A549 treated with RU486 at 1 μM for 4 hours (cell line): ENCODE measurements at places on chromosomes 5 and 9. TPM values are rescaled to one million over a fixed set of nuclear protein-coding genes. Genes with fewer than 3 reads are reported as not detected.

Gene CXCL14
- total RNA-seq = 0.07 to 0.14 TPM (median 0.07 TPM) in 3 of 5 replicates, not detected in the others

Gene SLC36A2
- not detected in 5 replicates for total RNA-seq

Gene ACTBL2
- total RNA-seq = 0.06 to 0.07 TPM in 2 of 5 replicates, not detected in the others

Gene PCDHGA7
- total RNA-seq = 0.67 to 1.1 TPM (median 0.88 TPM) in 5 replicates

Gene CDC20B
- total RNA-seq = 0.05 to 0.11 TPM (median 0.09 TPM) in 3 of 5 replicates, not detected in the others

Gene ADCY2
- total RNA-seq = not detected in 5 replicates

Gene FGFR4
- 15.9 to 24.1 TPM (median 23.2 TPM) in 5 replicates for total RNA-seq

Gene TNFSF8
- 0.22 TPM in 1 of 5 replicates, not detected in the others for total RNA-seq

Gene AMBP
- total RNA-seq = 5.9 to 8.9 TPM (median 7.7 TPM) in 5 replicates

Gene NPR3
- total RNA-seq = 14.8 to 22.0 TPM (median 20.2 TPM) in 5 replicates

Gene SLC25A2
- total RNA-seq = not detected in 5 replicates

Gene NR5A1
- 0.03 to 0.05 TPM in 2 of 5 replicates, not detected in the others for total RNA-seq

Gene FOXD4L6
- total RNA-seq = 0.11 TPM in 1 of 5 replicates, not detected in the others

Gene MYOT
- total RNA-seq = not detected in 5 replicates

Gene ZNF484
- 1.4 to 3.3 TPM (median 2.0 TPM) in 5 replicates for total RNA-seq

Gene PDCD1LG2
- total RNA-seq = 0.24 to 0.43 TPM (median 0.40 TPM) in 5 replicates

Gene TEK
- 0.03 to 0.12 TPM (median 0.06 TPM) in 5 replicates for total RNA-seq

Gene PPP3R2
- not detected in 5 replicates for total RNA-seq

Gene SURF6
- total RNA-seq = 19.9 to 33.2 TPM (median 29.0 TPM) in 5 replicates

Gene STARD4
- 2.2 to 5.4 TPM (median 5.2 TPM) in 5 replicates for total RNA-seq

Gene MEIKIN
- total RNA-seq = not detected in 5 replicates

Gene EPB41L4A
- 1.2 to 1.6 TPM (median 1.6 TPM) in 5 replicates for total RNA-seq

Gene PDGFRB
- total RNA-seq = 0.10 to 1.5 TPM (median 0.17 TPM) in 5 replicates

Gene GHR
- 0.07 TPM in 1 of 5 replicates, not detected in the others for total RNA-seq

Gene ANKDD1B
- total RNA-seq = 0.07 TPM in 1 of 5 replicates, not detected in the others

Gene NXNL2
- 0.29 to 0.87 TPM (median 0.78 TPM) in 5 replicates for total RNA-seq

Gene SIT1
- total RNA-seq = not detected in 5 replicates

Gene RALGDS
- 21.6 to 30.1 TPM (median 27.6 TPM) in 5 replicates for total RNA-seq

Gene IFNA21
- total RNA-seq = not detected in 5 replicates

Gene DND1
- 0.48 to 0.94 TPM (median 0.73 TPM) in 5 replicates for total RNA-seq

Gene PCDHGB4
- 0.56 to 1.1 TPM (median 0.93 TPM) in 5 replicates for total RNA-seq

Gene SHISAL2B
- not detected in 5 replicates for total RNA-seq

Gene KIF3A
- total RNA-seq = 7.1 to 12.0 TPM (median 10.0 TPM) in 5 replicates

Gene LHFPL2
- 39.0 to 60.7 TPM (median 56.2 TPM) in 5 replicates for total RNA-seq

Gene NUTM2F
- not detected in 5 replicates for total RNA-seq

Gene TAF1L
- total RNA-seq = 0.02 TPM in 1 of 5 replicates, not detected in the others

Gene TMEM215
- not detected in 5 replicates for total RNA-seq

Gene TNFAIP8
- total RNA-seq = 16.0 to 42.0 TPM (median 24.8 TPM) in 5 replicates

Gene PPP1R26
- total RNA-seq = 13.6 to 19.7 TPM (median 19.3 TPM) in 5 replicates

Gene C9
- not detected in 5 replicates for total RNA-seq

Gene TNC
- 0.87 to 1.4 TPM (median 0.99 TPM) in 5 replicates for total RNA-seq

Gene PCDHA13
- 0.06 to 0.09 TPM in 2 of 5 replicates, not detected in the others for total RNA-seq

Gene PCDHGC4
- not detected in 5 replicates for total RNA-seq

Gene TMEFF1
- total RNA-seq = 0.30 to 1.6 TPM (median 1.3 TPM) in 5 replicates

Gene BTNL9
- 0.57 to 1.3 TPM (median 0.74 TPM) in 5 replicates for total RNA-seq

Gene SPEF2
- total RNA-seq = 1.4 to 2.2 TPM (median 2.0 TPM) in 5 replicates

Gene CAAP1
- total RNA-seq = 18.4 to 22.3 TPM (median 22.0 TPM) in 5 replicates

Gene SHROOM1
- total RNA-seq = 6.0 to 11.4 TPM (median 9.4 TPM) in 5 replicates

Gene IL5
- total RNA-seq = not detected in 5 replicates

Gene RLN2
- 0.21 to 0.29 TPM (median 0.24 TPM) in 3 of 5 replicates, not detected in the others for total RNA-seq

Gene SAXO1
- total RNA-seq = not detected in 5 replicates

Gene BARX1
- 7.9 to 14.2 TPM (median 11.1 TPM) in 5 replicates for total RNA-seq

Gene RGS3
- total RNA-seq = 24.6 to 25.9 TPM (median 25.1 TPM) in 5 replicates

Gene PCDHGA6
- total RNA-seq = 0.14 to 0.27 TPM (median 0.23 TPM) in 5 replicates

Gene PCDHB7
- total RNA-seq = not detected in 5 replicates
